ENCODE measurements at places on chromosomes 3 and 15. TPM values are rescaled to one million over a fixed set of nuclear protein-coding genes. Genes with fewer than 3 reads are reported as not detected.

The RTP3 gene
- polyA plus RNA-seq, result not detected

The GRK7 gene
- 0.03 TPM for polyA plus RNA-seq

The TPRA1 gene
- polyA plus RNA-seq, result 31.6 TPM

The SH3GL3 gene
- polyA plus RNA-seq, result not detected

The SCAANT1 gene
- not detected for polyA plus RNA-seq

The SFMBT1 gene
- polyA plus RNA-seq, result 0.62 TPM

The ITIH1 gene
- polyA plus RNA-seq, result not detected

The CCR5 gene
- polyA plus RNA-seq, result not detected

The SEC62 gene
- polyA plus RNA-seq, result 15.0 TPM

The LMOD3 gene
- polyA plus RNA-seq, result not detected

The TNFSF10 gene
- 0.10 TPM for polyA plus RNA-seq

The SLC9A9 gene
- polyA plus RNA-seq, result not detected

The AADACL2 gene
- not detected for polyA plus RNA-seq

The IMPG2 gene
- polyA plus RNA-seq, result 0.10 TPM

The PIERCE2 gene
- 2.9 TPM for polyA plus RNA-seq

The ZMYND10 gene
- 0.83 TPM for polyA plus RNA-seq

The SPESP1 gene
- polyA plus RNA-seq, result not detected

The EIF5A2 gene
- polyA plus RNA-seq, result 4.0 TPM

The SSR3 gene
- polyA plus RNA-seq, result 96.1 TPM

The SYNPR gene
- polyA plus RNA-seq, result not detected

The LRTM1 gene
- not detected for polyA plus RNA-seq

The DNAH12 gene
- 0.03 TPM for polyA plus RNA-seq

The CAMK2N2 gene
- 2.2 TPM for polyA plus RNA-seq

The CRELD1 gene
- 86.9 TPM for polyA plus RNA-seq

The GRIP2 gene
- polyA plus RNA-seq, result 0.26 TPM

The TTLL13 gene
- 0.06 TPM for polyA plus RNA-seq

The RTP4 gene
- 0.16 TPM for polyA plus RNA-seq

The GNAT1 gene
- not detected for polyA plus RNA-seq

The GPR27 gene
- polyA plus RNA-seq, result 0.16 TPM

The ADAMTSL3 gene
- 0.02 TPM for polyA plus RNA-seq

The C2CD4A gene
- not detected for polyA plus RNA-seq

The GOLGA6L10 gene
- polyA plus RNA-seq, result 0.10 TPM

The TGM4 gene
- polyA plus RNA-seq, result 0.12 TPM

The EFHB gene
- polyA plus RNA-seq, result 0.58 TPM

The CHRFAM7A gene
- 0.53 TPM for polyA plus RNA-seq

The AADAC gene
- polyA plus RNA-seq, result 3.5 TPM

The TTC21A gene
- 3.9 TPM for polyA plus RNA-seq

The MORC1 gene
- polyA plus RNA-seq, result not detected

The EPHA6 gene
- polyA plus RNA-seq, result not detected

The SLC51A gene
- not detected for polyA plus RNA-seq

The STARD9 gene
- 2.3 TPM for polyA plus RNA-seq

The IRAK2 gene
- polyA plus RNA-seq, result 8.6 TPM

The FBXO40 gene
- polyA plus RNA-seq, result not detected

The SCG5 gene
- 11.0 TPM for polyA plus RNA-seq

The CCDC39 gene
- not detected for polyA plus RNA-seq

The POTEB3 gene
- not detected for polyA plus RNA-seq

The RPL22L1 gene
- 138 TPM for polyA plus RNA-seq

The WDR73 gene
- polyA plus RNA-seq, result 49.6 TPM

The MAP2K1 gene
- 25.5 TPM for polyA plus RNA-seq

The NMB gene
- polyA plus RNA-seq, result 6.5 TPM

The MYLK gene
- polyA plus RNA-seq, result 272 TPM

The ZMAT3 gene
- 11.9 TPM for polyA plus RNA-seq

The MESD gene
- 15.2 TPM for polyA plus RNA-seq

The INKA1 gene
- polyA plus RNA-seq, result 3.4 TPM

The PAK6 gene
- 0.07 TPM for polyA plus RNA-seq

The CD96 gene
- polyA plus RNA-seq, result 0.06 TPM

The GABRR3 gene
- not detected for polyA plus RNA-seq

The RASL12 gene
- polyA plus RNA-seq, result not detected
